ENCODE measurements at places on chromosomes 1 and 21.

DNA sequence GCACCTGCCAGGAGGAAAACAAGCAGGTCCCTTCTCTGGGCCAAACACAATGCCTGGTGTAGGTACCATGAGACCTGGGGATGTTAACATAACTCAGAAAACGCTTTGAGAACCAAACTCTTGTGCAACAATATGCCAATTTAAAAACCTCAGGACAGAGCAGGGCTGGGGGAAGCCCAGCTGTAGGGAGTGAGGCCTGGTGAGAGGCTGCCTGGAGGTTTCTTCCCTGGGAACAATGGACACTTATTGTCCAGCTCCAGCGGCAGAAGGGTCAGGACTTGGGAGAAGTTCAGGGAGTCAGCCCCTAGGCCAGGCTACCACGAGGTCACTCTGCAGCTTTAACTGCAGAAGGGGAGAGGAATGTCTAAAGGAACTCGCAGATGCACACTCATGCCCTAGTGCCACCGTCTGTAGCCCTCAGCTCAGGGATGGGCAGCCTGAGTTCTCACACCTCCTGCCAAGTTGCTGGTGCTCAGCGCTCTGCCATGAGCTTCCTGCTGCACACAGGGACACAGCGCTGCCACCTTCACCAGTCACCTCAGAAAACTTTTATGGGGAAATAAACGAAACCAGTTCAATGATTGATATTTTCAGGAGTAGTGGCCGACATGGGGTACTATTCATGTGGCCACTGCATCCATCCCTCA is 8.5 kb downstream of the GPR157 start:
- peak; percentile 28 for DNase-seq

DNA sequence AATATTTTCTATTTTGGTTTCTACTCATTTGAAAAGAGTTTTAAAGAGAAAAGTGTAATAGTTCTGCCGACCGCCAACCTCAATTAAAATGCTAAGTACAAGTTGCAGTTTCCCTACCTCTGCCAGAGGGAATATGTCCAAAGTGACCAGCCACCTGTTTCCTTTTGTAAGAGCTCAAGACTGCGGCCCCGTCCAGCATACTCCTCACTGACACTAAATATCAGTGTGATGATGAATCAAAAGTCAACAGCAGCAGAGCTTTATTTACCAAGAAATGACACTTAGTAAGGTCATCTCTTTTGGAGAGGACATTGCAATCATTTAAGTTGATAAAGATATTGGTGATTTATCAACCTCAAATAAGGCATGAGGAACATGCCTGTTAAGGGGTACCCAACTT is 57.4 kb upstream of the NRIP1 start:
- no peak for DNase-seq

DNA sequence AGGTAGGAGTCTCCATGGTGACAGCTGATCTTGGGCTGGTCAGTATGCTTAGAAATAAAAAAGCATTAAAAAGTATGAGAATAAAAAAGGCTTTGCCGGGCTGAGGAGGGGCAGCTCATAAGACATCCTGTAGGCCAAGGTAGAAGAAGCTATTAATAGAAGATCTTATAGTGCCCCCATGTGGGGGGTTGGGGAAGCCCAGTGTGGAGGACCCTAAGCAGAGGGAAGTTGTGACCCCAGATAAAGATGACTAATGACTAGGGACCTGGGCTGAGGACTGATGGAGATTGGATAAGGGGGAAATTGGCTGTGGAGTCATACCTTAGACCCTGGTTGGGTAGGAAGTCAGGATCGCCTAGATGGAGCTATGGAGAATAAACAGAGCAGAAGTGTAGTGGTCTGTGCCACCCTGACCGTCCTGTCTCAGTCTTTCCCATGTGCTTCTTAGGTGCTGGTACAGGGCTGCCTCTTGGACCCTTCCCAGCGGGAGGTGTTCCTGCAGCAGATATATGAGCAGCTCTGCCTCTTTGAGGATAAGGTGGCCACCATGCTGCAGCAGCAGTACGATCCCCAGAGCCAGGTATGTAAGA is 25.0 kb downstream of the SZT2 start:
- peak; percentile 33 for DNase-seq

GRCh38 chr1:103461161-103462105 is 64.1 kb upstream of the RNPC3 start:
- peak; percentile 8 for DNase-seq

DNA sequence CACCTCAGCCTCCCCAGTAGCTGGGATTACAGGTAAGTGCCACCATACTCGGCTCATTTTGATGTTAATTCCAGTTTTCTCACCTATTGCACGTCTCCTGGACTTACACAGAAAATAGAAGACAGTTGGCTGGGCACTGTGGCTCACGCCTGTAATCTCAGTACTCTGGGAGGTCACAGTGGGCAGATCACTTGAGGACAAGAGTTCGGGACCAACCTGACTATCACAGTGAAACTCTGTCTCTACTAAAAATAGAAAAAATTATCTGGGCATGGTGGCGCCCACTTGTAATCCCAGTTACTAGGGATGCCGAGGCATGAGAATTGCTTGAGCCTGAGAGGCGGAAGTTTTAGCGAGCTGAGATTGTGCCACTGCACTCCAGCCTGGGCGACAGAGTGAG is 44.1 kb downstream of the DYRK1A start:
- DNase-seq = no peak

- no peak for DNase-seq
Measured at GRCh38 chr1:226617109-226617508, 68.5 kb downstream of the STUM start.

GRCh38 chr1:247317702-247318101 is 14.0 kb downstream of the ZNF496 start:
- no peak for DNase-seq

DNA sequence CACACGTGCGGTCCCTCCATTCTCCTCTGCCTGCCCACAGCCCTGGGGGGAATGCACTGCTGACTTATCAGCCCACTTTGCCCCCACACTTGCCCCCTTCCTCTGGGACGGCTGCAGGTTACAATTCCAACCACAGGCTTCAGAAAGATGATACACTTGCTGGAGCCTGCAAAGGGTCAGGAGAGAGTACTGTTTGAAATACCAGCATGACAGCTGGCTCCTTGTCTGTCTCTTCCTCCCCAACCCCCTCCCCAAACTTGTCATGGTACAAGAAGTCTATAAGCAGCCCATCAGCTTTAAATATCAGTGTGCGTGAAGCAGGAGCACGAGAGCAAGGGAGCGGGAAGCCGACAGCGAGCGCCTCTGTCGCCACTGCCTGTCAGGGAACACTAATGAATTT is 62.4 kb downstream of the ERI3 start:
- DNase-seq = no peak

GRCh38 chr1:76083189-76083588 is 8.6 kb downstream of the ST6GALNAC3 start:
- peak; percentile 64 for DNase-seq

DNA sequence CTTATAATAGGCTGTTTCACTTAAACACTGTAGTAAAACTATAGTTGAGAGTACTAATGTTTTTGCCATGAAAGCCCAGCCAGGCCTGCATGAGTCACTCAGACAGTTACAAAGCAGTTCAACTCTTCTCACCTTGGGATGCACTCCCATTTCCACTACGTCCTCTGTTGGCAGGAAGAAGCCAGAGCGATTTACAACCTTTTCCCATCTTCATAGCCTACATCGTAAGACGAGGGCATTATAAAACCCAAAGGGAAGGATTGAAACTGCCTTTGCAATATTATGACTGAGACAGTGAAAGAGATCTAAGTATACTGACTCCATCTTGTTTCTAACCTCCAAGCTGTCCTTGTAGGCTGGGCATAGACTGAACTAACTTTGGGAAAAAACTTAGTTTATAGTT is 71.8 kb upstream of the CSF1 start:
- no peak for DNase-seq

- DNase-seq = no peak
Measured at GRCh38 chr1:168974611-168975010, 131.9 kb upstream of the ATP1B1 start.

DNA sequence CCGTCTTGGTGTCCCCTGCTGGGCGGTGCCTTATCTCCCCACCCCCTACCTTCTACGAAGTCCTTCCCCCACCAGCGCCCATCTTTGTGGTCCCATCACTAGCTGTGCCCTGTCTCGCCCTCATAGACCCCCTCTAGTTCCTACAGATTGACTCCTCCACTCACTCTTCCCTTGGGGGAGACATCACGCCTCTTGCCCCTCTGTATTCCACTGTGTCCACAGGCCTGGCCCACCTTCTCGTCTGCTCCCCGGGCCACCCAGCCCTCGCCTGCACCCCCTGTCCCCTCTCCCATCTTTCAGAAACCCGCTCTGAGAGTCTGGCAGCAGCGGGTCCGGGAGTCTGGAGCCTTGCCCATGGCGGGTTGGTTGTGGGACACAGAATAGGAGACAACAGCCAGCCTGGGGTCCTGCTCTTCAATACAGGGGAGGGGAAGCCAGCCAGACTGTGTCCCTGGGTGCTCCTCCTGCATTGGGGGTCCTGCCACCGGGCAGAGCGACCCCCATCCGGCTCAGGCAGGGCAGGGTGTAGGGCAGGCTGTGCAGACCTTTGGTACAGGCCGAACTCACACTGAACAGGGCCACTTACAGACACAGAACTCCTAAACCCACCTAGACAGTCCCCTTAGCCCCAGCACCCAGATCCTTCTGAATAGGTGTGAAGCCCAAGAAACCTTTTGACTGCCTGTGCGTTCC is 1.1 kb downstream of the RNF187 start:
- no peak for DNase-seq

DNA sequence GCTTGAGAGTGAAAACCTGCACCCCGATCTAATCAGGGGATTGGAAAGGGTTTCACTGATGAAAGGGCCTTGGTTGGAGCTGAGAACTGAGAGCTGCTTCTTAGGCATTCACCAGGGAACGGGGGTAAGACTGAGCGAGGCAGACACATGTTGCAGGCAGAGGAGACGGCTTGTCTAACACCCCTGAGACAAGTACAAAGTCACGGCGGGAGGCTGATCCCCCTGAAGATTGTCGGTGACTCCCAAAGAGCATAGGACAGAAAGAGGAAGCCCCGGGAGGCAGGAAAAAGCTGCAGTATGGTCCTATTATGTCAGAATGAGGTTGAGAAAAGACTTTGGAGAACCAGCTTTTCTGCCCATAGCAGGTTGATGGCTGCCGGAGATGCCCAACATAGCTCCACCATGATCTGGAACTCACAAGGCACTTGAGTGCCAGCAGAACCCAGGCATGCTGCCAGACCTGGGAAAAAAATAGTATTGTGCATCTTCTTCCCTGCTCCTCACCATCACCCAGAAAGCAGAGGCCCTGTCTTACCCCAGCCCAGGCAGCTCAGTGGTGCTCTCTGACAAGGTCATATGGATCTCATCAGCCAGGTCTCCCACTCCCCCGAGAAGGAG is 463.9 kb upstream of the PROX1 start:
- no peak for DNase-seq

- no peak for DNase-seq
Measured at GRCh38 chr1:15065291-15065690, 88.3 kb upstream of the TMEM51 start.

DNA sequence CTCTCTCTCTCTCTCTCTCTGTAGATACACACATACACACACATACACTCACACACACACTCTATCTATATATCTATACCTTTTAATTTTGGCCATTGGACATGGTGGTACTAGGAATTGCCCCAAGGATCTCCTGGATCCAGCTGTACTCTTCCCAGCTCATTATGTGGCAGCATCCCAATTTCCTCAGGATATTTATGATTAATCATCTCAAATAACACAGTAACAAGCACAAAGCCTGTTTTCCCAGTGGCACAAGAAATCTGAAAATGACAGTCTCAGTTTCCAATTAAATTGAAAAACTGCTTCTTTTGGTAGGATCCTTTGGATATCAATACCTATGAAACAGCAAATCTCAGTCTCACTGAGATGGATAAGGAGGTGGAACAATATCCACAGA is 27.6 kb downstream of the S100A10 start:
- DNase-seq = no peak

DNA sequence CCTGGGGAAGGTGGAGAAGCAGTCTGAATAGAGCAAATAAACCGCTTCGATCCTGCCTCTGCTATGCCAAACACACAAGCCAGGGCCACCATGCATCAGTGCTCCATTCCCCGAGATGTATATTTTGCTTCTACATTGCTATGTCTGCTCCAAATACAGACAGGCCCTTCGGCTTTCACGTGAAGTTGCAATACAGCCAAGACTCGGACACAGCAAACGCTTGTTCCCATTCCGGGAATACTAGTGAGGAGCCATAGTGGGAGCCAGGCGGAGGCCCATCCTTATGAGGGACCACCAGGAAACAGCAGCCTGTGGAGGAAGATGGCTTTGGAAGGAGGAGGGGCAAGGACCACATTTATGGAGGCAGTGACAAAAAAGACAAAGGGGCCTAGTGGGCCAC is 22.6 kb downstream of the ERI3 start:
- DNase-seq = no peak

DNA sequence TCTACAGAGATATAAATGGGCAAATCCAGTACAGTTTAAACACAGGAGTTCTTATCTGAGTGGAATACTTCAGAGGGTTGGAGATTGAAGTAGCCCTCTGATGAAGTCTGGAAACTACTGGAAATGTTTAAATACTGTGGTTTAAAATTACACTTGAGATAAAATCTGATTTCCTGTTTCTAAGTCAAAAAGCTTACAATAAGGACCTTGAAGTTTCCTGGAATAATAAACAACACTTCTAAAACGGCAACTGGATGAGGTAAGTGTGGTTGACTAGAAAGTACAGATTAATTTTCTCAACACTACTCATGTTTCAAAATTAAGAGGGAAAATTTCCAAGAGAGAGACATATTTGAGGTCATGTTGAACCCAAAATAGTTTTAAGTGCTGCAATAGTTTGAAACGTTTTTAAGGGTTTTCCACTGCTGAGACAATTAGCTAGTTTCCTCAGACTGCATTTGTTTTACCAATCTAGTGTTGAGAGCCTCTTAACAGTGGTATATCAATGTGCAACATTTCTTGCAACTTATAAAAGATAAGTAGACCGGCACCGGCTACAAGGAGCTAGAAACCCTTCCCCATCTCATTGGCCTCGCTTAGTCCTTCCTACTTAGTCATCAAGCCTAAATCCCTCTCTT is 27.4 kb downstream of the KCNA3 start:
- DNase-seq = no peak

DNA sequence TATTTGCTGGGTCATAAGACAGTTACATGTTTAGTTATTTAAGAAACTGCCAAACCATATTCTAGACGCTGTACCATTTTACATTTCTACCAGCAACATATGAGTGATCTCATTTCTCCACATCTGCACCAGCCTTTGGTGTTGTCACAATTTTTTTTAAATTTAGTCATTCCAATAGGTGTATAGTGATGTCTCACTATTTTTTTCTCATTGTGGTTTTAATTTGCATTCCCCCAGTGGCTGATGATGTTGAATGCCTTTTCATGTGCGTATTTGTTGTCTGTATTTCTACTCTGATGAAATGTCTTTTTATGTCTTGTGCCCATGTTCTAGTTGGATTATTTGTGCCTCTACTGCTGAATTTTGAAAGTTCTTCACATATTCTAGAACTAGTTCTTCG is 38.4 kb downstream of the NFASC start:
- no peak for DNase-seq
